ENCODE measurements at places on chromosomes 12 and 14. TPM values are rescaled to one million over a fixed set of nuclear protein-coding genes. Genes with fewer than 3 reads are reported as not detected.

DNA sequence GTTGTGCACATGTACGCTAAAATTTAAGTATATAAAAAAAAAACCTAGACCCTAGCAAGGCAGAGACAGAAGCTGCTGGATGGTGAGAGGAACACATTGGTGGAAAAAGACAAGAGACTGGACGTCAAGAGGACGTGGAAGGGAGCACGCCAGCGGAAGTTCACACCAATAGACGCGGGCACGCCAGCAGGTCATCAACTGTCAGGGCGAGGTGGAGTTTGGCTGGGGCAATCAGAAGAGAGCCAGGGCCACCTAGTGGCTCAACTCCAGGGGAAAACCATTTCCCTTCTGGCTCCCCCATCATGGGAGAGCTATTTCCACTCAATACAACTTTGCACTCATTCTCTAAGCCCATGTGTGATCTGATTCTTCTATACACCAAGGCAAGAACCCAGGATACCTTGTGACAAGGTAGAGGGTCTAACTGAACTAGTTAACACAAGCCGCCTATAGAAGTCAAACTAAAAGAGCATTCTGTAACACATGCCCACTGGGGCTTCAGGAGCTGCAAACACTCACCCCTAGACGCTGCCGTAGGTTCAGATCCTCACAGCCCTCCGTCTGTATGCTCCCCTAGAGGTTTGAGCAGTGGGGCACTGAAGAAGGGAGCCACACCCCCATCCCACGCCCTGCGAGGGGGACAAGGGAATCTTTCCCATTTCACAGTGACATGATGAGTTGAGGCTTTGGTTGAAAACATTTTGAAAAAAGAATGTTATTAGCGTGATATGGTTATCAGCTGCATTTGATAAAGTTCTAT, 702.7 kb downstream of the TMTC2 start:
- no peaks in the 10 kb centered on the region for H3K4me1 ChIP-seq
- no peak overlapping the region for H3K4me3 ChIP-seq
- DNase-seq = peak; percentile 34
- no peak overlapping the region for H3K27ac ChIP-seq

DNA sequence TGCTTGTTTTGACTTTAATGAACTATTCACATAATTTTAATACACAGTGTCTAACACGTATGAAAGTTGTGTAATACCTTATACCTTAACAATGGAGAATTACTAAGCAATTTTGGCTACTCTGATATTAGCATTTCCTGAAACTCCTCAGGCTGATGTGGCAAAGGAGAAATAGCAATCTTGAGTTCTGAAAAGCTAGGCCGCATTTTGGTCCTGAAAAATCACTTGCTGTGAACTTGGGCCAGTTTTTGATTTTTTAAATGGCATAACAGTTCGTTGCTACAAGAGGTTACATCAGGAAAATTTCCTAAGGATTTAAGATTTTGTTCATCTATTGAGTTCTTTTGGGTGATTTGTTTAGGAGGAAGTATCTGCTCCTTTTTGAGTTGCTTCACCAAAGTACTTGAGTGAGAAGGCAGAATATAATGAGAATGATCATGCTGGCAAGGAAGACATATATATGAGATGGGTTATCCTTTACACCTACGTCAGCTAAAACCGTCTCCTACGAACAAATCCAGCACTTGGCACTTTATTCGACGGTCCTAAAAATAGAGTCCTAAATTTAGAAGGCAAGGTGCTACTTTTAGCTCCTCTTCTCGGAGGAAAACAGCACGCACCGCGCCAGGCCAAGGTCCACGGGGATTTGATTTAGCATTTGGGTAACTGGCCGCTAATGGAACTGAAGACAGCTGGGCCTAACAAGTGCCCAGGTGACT, 32.2 kb downstream of the MIA2 start:
- peak overlapping the region; percentile 57 for H3K4me3 ChIP-seq
- H3K4me1 ChIP-seq = peaks cover 22% of the 10 kb centered on the region
- no peaks in the 10 kb centered on the region for H3K27me3 ChIP-seq
- peak overlapping the region; percentile 98 for H3K27ac ChIP-seq

DNA sequence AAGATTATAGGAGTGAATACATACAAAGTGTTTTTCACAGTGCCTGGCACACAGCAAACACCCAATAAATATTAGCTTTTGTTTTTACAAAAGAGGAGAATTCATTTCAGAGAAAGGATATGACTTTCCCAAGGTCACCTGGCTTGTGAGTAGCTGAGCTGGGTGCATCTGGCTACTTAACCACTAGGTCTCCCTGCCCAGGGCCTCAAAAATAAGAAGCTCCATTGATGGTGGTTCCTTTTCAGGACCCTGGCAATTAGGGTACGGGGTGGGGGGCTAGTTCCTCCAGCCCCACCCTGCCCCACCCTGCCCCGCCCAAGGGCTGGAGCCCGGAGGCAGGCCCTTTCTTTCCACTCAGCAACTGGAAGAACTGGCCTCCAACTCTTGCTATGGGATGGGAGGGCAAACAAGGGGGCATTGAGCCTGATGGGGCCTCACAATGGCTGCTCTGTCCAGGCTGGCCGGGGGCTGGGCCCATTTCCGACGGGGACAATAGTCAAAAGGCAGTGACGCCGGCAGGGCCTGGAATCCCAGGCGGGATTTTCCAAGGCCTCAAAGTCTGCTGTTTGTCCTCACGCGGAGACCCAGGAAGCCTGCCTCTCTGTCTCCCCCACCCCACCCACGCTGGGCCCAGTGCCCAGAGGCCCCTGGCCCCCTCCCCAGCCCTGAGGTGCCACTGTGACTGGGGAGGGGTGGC, 8.2 kb upstream of the ATG101 start:
- H3K4me3 ChIP-seq = no peak overlapping the region
- H3K27me3 ChIP-seq = no peaks in the 10 kb centered on the region
- H3K27ac ChIP-seq = no peak overlapping the region
- no peaks in the 10 kb centered on the region for H3K4me1 ChIP-seq
- DNase-seq = no peak

GRCh38 chr12:121794534-121795033, 1.1 kb upstream of the RHOF start:
- no peak for DNase-seq
- H3K4me3 ChIP-seq = peak overlapping the region; percentile 82
- no peaks in the 10 kb centered on the region for H3K27me3 ChIP-seq
- peak overlapping the region; percentile 96 for H3K27ac ChIP-seq
- H3K36me3 ChIP-seq = no peaks in the 10 kb centered on the region
- H3K4me1 ChIP-seq = peaks cover 63% of the 10 kb centered on the region

- no peaks in the 10 kb centered on the region for H3K36me3 ChIP-seq
- no peak overlapping the region for H3K27ac ChIP-seq
- no peak for DNase-seq
- no peaks in the 10 kb centered on the region for H3K27me3 ChIP-seq
These were observed 324.5 kb downstream of the PCNX1 start for GRCh38 chr14:71231521-71232393.

DNA sequence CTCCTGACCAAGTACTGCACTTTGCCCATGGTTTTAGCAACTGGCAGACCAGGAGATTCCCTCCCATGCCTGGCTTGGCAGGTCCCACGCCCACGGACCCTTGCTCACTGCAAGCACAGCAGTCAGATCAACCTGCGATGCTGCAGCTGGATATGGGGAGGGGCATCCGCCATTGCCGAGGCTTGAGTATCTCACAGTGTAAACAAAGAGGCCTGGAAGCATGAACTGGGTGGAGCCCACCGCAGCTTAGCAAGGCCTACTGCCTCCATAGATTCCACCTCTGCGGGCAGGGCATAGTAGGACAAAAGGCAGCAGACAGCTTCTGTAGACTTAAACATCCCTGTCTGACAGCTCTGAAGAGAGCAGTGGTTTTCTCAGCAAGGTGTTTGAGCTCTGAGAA, 479.8 kb downstream of the FUT8 start:
- H3K4me3 ChIP-seq = no peak overlapping the region
- no peaks in the 10 kb centered on the region for H3K4me1 ChIP-seq
- H3K36me3 ChIP-seq = no peaks in the 10 kb centered on the region
- DNase-seq = no peak

DNA sequence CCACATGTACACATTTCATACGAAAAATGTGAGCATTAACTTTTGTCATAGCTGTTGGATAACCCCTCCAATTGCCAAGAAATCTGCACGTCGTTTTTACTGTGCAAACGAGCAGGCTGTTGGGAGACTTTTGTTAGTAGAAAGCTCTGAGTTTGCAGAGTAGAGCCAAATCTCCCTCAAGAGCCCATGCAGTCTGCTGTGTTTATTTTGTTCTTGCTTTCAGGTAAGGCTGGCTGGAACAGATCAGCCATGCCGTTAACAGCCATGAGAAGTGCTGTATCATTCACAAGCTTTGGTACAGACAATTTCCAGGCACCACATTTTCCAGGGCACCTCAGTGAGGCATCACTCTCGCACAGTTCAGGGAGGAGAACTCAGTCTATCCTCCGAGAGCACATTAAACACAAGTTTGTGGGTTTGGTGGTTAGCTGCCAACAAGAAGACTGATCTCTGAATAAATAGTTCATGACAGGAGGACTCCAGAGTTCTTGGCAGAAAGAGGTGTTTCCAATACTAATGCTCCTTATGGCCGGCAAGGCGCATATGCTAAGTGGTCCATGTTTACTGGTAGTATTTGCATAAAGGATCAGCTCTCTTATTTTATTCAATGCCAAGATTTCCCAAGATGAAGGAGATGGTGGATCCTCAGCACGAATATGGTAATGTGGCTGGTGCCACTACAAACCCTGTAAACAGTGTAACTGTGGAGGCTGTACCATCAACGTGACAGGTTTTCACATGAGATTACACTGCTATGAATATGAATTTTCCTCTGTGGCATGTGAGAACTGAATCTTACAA, 30.3 kb upstream of the PELI2 start:
- H3K36me3 ChIP-seq = no peaks in the 10 kb centered on the region
- no peak for DNase-seq
- no peaks in the 10 kb centered on the region for H3K27me3 ChIP-seq
- no peak overlapping the region for H3K27ac ChIP-seq
- no peak overlapping the region for H3K4me3 ChIP-seq
- H3K4me1 ChIP-seq = peaks cover 7% of the 10 kb centered on the region

DNA sequence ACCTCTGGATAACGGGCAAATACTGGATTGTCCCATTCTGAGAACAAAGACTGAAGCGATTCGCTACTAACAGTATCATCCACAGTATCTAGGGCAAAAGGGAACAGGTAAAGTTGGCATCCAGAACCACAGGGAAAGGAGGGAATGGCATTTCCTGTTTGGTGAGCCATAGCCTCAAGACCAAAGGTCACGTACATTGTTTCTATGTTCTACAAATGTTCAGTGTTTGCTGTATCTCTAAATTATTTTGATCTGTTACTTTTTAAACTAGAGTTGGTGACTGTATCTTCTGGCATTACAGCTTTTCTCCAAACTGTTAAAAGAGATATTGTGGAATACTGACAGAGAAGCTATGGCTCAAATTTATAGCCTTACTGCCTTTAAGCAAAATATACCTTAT, 9.7 kb downstream of the MLH3 start:
- H3K36me3 ChIP-seq = peaks cover 2% of the 10 kb centered on the region
- no peak overlapping the region for H3K4me3 ChIP-seq
- no peaks in the 10 kb centered on the region for H3K27me3 ChIP-seq
- H3K4me1 ChIP-seq = peaks cover 19% of the 10 kb centered on the region
- no peak for DNase-seq

DNA sequence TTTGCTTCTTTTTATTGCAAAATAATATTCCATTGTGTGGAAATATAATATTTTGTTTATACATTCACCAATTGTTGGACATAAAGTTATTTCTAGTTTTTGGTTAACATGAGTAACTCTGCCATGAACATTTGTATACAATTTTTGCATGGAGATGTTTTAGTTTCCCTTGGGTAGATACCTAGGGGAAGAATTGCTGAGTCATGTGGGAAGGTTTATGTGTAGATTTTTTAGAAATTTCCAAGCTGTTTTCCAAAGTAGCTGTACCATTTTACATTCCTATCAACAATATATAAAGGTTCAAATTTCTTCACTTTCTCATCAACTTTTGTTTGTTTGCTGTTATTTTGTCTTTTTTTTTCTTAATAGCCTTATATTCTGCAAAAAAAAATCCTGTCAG, 664.7 kb upstream of the FBXO33 start:
- DNase-seq = no peak
- H3K4me1 ChIP-seq = no peaks in the 10 kb centered on the region
- no peaks in the 10 kb centered on the region for H3K27me3 ChIP-seq
- no peak overlapping the region for H3K27ac ChIP-seq

DNA sequence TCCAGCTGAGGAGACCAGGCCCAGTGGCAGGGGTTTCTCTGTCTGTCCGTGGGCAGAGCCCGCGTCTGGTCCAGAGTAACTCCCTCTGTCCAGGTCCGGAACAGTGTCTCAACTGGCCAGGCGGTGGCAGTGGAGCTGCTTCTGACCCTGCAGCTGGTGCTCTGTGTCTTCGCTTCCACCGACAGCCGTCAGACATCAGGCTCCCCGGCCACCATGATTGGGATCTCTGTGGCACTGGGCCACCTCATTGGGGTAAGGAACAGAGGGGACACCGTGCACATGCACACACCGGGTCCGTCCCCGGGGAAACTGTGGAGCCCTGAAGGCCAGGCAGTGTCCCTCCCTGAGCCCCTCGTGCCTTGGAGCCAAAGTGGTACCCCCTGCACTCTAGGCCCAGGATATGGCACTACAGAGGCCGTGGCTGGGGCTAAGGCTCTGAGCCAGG, 1.5 kb downstream of the AQP6 start:
- no peak for DNase-seq
- no peaks in the 10 kb centered on the region for H3K27me3 ChIP-seq
- no peak overlapping the region for H3K27ac ChIP-seq
- H3K4me1 ChIP-seq = no peaks in the 10 kb centered on the region
- H3K4me3 ChIP-seq = no peak overlapping the region

GRCh38 chr12:17035372-17035771, 429.4 kb upstream of the LMO3 start:
- no peak overlapping the region for H3K4me3 ChIP-seq
- peaks cover 16% of the 10 kb centered on the region for H3K4me1 ChIP-seq
- H3K36me3 ChIP-seq = no peaks in the 10 kb centered on the region
- H3K27me3 ChIP-seq = no peaks in the 10 kb centered on the region

DNA sequence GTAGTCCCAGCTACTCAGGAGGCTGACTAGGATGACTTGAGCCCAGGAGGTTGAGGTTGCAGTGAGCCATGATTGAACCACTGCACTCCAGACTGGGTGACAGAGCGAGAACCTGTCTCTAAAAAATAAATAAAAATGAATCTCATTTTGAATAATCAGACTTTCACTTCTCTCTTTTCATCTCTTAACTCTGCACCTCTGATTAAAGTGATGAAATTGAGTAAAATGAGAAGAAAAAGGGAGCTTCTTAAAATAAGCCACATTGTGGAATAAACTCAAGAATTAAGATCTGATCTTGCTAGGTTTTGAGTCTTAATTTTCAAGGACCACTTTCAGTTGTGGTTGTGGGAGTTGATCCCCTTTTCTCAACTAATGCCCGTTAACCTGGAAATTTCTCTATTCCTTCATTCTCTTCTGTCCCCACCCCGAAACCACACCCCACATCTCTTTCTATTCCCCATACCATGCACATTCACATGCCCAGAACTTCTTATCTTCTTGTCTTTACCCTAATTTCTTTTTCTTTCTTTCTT, 70.9 kb upstream of the ETV6 start:
- no peak overlapping the region for H3K4me3 ChIP-seq
- no peak overlapping the region for H3K27ac ChIP-seq
- no peak for DNase-seq
- H3K4me1 ChIP-seq = no peaks in the 10 kb centered on the region

- H3K27me3 ChIP-seq = no peaks in the 10 kb centered on the region
- H3K27ac ChIP-seq = no peak overlapping the region
- H3K4me1 ChIP-seq = peaks cover 30% of the 10 kb centered on the region
- no peaks in the 10 kb centered on the region for H3K36me3 ChIP-seq
- DNase-seq = no peak
These were observed 722 bp downstream of the TMED8 start for GRCh38 chr14:77375973-77376770.

The BMP4 gene
- total RNA-seq = 108 TPM

The PPM1A gene
- 34.9 TPM for total RNA-seq

The LRRIQ1 gene
- total RNA-seq = not detected

The NXPH4 gene
- total RNA-seq = 10.6 TPM

The PRR4 gene
- total RNA-seq = 8.4 TPM

The SYNDIG1L gene
- total RNA-seq = not detected

The DAAM1 gene
- 37.3 TPM for total RNA-seq

The NELL2 gene
- total RNA-seq = 0.81 TPM

The IL23A gene
- total RNA-seq = not detected

Measured in Caco-2 (cell line).